ENCODE measurements at places on chromosomes 4 and X.

GRCh38 chr4:126916626-126917140 is 716.1 kb upstream of the INTU start:
- no peak for DNase-seq

GRCh38 chr4:16443504-16444088 is 217.3 kb upstream of the TAPT1 start:
- no peak for DNase-seq

GRCh38 chr4:137529432-137529831 is 2.9 kb downstream of the PCDH18 start:
- DNase-seq, result no peak

GRCh38 chrX:48474127-48474526 is 1.9 kb upstream of the FTSJ1 start:
- no peak for DNase-seq

- DNase-seq, result no peak
Observed at GRCh38 chr4:60757986-60758680, 442.0 kb upstream of the ADGRL3 start.

DNA sequence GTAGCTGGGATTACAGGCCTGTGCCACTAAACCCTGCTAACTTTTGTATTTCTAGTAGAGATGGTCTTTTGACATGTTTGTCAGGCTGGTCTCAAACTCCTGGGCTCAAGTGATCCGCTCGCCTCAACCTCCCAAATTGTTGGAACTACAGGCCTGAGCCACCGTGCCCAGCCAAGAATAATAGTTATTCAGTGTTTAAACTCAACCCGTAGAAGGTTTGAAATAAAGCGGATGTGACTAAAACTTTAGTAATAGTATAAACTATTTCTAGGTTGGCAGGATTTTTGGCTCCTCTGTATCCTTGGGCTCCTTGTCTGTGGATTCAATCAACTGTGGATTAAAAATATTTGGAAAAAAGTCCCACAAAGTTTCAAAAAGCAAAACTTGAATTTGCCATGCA is 37.8 kb downstream of the PCDH10 start:
- no peak for DNase-seq

- peak; percentile 86 for DNase-seq
Observed at GRCh38 chr4:40731792-40732245, 17.9 kb upstream of the NSUN7 start.

DNA sequence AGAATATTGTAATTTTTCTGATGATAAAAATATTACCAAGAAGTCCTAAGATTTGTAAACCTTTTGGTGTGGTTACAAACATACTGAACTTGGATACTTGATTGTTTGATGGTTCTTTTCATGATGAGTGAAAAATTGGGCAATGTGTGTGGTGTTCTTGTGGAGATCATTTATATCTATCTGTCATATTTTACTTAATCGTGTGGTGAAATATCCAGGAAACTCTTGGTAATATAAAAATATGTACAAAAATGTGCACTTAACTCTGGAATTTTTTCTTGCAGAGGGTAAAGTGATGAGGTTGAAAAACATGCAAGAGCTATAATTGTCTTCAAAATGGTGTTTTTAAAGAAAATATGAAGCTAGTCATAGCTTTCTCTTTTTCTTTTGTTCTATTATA is 2.8 kb downstream of the DCUN1D4 start:
- no peak for DNase-seq

GRCh38 chrX:141142946-141143345 is 34.0 kb downstream of the LDOC1 start:
- no peak for DNase-seq

GRCh38 chrX:72100824-72101351 is 30.8 kb downstream of the RTL5 start:
- DNase-seq, result no peak

- no peak for DNase-seq
Observed at GRCh38 chrX:118666521-118666920, 60.9 kb upstream of the IL13RA1 start.

DNA sequence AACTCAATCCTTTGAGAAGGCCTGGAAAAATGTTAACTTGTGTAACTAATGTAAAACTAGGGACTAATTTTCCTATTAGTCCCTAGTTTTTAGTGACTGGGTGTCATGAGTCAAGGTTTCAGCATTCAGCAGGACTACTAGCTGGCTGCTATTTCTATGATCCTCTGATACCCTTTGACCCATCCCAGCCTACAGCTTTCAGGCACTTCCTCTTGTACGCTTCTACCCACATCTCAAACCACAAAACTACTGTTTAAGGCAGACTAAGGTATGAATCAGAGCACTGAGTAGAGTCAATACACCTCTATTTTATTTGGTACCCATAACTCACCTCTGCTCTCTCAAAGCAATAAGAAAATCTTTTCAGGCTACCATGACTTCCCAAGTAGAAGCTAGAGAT is 809.6 kb downstream of the PDHA2 start:
- DNase-seq, result no peak

GRCh38 chr4:88382621-88383020 is 4.0 kb downstream of the HERC6 start:
- no peak for DNase-seq

DNA sequence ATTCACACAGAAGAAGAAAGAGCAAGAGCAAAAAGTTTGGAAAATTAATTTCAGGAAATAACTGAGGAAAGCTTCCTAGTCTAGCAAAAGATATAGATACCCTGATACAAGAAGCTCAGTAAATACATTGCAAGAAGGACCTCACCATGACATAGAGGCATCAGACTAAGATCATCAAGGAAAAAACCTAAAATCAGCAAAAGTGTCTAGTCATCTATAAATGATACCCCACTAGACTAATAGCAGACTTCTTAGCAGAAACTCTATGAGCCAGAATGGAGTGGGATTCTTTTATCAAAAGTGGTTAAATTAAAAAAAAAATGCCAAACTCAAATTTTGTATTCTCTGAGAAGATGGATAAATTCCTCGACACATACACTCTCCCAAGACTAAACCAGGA is 10.5 kb upstream of the APOOL start:
- no peak for DNase-seq

DNA sequence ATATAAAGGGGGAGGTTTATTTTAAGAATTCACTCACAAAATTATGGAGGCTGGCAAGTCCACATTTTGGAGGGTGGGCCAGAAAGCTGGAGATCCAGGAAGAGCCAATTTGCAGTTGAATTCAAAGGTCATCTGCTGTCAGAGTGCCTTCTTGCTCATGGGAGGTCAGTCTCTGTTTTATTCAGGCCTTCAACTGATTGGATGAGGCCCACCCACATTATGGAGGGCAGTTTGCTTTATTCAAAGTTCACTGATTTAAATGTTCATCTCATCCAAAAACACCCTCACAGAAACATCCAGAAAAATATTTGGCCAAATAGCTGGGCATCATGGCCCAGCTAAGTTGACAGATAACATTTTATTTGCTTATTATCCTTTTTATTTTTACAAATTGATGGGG is 59.5 kb downstream of the SEPSECS start:
- DNase-seq, result no peak

DNA sequence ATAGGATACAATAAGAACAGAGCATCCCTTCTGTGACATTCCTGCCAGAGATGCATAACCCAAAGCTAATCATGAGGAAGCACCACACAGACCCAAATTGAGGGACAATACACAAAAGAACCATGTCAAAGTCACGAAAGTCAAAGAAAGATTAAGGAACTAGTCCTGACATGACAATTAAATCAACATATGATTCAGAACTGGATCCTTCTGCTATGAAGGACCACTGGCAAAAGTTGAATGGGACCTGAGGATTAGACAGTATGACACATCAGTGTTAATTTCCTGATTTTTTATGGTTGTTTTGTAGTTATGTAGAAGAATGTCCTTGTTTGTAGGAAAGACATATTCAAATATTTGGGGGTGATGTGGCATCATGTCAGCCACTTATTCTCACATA is 13.9 kb downstream of the ACOT9 start:
- no peak for DNase-seq

DNA sequence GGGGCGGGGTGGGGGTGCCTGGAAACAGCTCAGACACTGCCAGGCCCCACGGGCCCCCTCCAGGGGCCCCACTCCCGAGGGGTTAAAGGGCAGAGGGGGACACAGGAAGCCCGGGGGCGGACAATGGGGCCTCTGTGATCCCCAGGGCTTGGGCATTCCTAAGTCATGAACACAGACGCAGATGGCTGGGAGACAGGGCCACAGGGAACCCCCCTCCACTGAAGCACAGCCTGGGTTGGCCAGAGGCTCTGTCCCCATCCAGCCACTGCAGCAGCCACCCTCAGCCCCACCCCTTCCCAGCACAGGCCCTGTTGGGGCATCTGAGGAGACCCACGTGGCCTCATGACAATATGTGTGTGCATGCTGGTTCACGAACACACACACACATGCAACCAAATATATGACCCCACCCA is 3.9 kb downstream of the L1CAM start:
- DNase-seq, result no peak

DNA sequence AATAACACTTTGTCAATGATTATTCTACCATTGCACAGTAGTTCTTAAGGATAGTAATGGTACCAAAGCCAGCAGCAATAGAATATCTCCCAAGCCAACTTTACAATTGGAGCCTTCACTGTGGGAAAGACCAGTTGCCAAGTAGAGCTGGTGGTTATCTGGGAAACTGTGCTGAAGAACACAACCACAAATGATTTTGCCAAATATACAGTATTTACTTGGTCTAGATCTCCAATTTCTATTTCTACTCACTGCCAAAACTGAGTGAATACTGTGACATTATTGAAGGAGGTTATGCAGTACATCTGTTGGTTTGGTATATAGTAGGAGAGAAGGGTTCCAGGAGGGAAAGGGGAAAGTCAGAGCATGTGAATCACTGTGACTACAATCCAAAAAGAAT is 3.8 kb downstream of the TET2 start:
- DNase-seq, result no peak

- DNase-seq, result no peak
Observed at GRCh38 chr4:166143227-166143626, 270.2 kb downstream of the TLL1 start.

- no peak for DNase-seq
Observed at GRCh38 chrX:17052793-17053192, 106.3 kb downstream of the REPS2 start.

- no peak for DNase-seq
Observed at GRCh38 chr4:41678086-41678816, 70.3 kb downstream of the PHOX2B start.

DNA sequence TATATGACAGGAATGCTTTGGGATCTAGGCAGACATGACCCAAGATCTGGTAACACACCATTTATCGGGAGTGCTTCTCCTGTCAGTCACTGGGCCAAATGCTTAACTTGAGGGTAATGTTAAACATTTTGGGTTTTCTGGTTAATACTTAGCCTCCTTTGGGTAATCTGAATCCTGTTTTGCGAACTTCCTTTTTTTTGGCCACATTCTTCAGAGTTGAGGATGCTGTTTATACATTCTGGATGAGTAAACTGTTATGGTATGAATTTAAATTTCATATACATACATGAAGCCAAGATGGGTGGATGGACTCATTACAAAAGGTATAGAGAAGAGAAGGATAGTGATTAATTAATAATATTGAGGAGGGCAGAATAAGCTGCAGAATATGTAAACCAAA is 36.1 kb downstream of the MID1IP1 start:
- DNase-seq, result no peak

DNA sequence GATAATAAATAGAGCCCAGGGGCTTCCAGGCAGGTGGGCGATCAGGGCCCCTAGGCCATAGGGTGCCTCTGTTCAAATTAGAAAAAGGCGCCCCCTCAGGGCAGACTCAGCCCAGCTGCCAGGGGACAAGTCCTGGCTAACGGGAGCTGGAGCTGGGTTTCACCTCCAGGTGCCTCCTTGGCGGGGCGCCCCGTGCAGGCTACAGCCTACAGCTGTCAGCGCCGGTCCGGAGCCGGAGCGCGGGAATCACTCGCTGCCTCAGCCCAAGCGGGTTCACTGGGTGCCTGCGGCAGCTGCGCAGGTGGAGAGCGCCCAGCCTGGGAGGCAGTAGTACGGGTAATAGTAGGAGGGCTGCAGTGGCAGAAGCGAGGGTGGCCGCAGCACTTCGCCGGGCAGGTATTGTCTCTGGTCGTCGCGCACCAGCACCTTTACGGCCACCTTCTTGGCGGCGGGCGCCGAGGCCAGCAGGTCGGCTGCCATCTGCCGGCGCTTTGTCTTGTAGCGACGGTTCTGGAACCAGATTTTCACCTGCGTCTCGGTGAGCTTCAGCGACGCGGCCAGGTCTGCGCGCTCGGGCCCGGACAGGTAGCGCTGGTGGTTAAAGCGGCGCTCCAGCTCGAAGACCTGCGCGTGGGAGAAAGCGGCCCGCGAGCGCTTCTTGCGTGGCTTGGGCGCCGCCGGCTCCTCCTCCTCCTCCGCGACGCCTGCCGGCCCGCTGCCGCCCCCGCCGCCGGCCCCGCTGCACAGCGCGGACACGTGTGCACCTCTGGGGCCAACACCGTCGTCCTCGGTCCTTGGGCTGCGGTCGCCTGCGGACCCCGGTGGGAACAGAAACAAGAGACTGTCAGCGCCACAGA is 2.4 kb downstream of the NKX3-2 start:
- DNase-seq, result no peak

- no peak for DNase-seq
Observed at GRCh38 chr4:38669208-38669607, 5.2 kb downstream of the KLF3 start.

DNA sequence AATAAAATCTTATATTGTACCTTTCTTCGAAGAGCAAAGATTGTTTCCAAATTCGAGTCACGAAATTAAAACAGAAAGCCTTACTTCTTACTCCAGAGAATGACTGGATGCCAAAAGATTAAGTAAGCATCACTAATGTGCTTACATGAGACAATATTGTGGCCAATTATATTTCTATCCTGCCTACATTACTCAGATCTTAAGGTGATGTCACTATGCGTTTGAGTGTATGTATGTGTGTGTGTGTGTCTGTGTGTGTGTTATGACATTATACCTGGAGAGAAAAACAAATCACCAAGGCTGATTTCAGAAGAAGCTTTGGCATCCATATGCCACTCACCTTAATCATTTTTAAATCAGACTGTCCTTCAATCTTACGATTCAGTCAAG is 556.3 kb downstream of the PPARGC1A start:
- no peak for DNase-seq

- DNase-seq, result no peak
Observed at GRCh38 chr4:104868958-104869357, 277.7 kb upstream of the TET2 start.

- no peak for DNase-seq
Observed at GRCh38 chr4:52903273-52903672, 41.2 kb downstream of the RASL11B start.

DNA sequence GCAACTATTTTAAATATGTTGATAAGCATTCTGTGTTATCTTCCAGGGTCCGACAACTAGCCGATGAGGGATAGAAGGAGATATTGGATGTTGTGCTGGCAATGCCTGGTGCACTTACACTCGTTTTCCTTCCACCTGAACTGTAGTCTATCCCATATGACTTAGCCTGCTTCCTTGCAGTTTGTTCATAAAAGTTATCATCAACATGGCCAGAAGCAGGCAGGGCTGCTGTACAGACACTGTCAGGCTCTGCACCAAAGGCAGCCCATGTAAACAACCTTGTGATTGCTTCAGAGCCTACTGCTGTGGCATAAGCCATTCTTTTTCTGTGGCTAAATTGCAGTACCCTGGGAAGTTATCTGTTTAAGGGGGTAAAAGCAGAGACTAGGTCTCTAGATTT is 1.6 kb downstream of the MAPK10 start:
- no peak for DNase-seq
